ENCODE measurements at places on chromosomes 7 and 10. TPM values are rescaled to one million over a fixed set of nuclear protein-coding genes. Genes with fewer than 3 reads are reported as not detected.

CYP2C19 gene
- total RNA-seq: not detected

FIS1 gene
- 145 TPM for total RNA-seq

SH2D4B gene
- total RNA-seq: 0.21 TPM

ZP3 gene
- 7.5 TPM for total RNA-seq

AZGP1 gene
- total RNA-seq: not detected

ATP5MK gene
- total RNA-seq: 132 TPM

Data from spleen (tissue), 13 donors.